ENCODE measurements at places on chromosomes 4 and X.

DNA sequence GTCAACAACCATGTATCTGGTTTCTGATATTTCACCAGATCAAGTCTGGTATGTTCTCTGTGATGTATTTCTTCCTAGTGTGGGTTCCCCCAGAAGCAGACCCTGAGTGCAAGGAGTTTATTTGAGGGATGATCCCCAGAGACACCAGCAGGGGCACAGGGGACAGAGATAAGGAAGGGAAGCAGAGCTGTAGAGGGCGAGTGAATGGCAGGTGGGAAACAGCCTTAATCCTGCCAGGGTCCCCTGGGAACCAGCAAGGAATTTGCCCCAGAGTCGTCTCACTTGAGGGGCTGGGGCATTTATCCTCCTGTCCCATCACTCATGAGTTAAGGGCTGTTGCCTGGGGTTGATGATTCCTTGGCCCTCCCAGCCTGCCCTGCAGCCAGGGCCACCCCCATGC lies 206.4 kb upstream of the BCOR start:
- no peak for DNase-seq

DNA sequence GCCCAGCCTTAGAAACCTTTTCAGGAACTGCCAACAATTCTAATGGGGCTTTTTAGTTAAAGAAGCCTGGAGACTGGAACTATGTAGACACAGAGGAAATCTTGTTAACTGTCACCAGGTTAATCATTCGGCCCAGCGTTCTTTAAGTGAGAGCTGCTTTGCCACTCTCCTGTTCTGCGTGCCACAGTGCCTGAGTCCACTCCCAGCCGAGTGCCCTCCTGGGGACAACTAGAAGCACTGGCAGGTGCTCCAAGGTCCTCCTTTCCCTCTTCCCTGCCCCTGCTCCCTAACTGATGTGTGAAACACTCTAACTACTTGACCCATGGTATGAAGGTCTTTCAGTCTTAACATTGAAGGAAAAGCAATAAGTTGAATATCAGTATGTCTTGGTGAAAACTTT lies 151.2 kb upstream of the TLL1 start:
- no peak for DNase-seq

DNA sequence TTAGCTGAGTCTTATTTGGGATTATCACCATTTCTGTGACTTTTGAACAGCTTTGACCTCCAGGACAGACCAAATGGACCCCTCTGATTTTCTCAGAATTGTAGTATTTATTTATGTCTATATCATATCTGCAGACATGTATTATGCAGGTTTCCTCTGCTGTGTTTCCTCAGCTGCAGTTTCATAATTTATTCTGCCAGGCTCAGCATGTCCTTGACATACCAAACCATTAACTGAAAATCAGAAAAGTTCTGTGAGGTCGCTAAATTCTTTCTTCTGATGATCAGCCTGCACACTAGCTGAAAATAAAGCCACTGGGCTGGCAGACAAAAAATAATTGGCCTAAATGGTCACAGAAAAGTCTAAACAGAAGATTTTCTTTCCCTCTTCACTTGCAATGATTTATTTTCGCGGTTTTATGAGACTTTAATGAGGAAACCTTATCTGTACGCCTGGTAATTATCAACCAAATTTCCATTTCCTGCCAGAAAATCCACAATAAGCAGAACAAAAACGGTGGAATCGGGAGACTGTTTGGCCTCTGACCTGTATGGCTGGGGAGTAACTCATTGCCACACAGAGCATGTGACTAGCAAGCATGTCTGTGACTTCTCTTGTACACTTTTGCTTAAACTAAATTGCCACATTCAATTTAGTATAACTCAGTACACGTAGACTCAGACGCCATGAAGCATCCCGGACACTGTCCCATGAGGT lies 150.9 kb downstream of the ENPP6 start:
- DNase-seq, result no peak

- no peak for DNase-seq
Observed at GRCh38 chr4:138428611-138429010, 186.5 kb upstream of the SLC7A11 start.

GRCh38 chr4:63777601-63778000 lies 631.6 kb downstream of the TECRL start:
- DNase-seq, result no peak

All from effector memory CD4-positive, alpha-beta T cell (primary cell).